ENCODE measurements at places on chromosomes 6 and 20.

- no peak for DNase-seq
Observed at GRCh38 chr6:149429427-149430360, 29.6 kb downstream of the SUMO4 start.

DNA sequence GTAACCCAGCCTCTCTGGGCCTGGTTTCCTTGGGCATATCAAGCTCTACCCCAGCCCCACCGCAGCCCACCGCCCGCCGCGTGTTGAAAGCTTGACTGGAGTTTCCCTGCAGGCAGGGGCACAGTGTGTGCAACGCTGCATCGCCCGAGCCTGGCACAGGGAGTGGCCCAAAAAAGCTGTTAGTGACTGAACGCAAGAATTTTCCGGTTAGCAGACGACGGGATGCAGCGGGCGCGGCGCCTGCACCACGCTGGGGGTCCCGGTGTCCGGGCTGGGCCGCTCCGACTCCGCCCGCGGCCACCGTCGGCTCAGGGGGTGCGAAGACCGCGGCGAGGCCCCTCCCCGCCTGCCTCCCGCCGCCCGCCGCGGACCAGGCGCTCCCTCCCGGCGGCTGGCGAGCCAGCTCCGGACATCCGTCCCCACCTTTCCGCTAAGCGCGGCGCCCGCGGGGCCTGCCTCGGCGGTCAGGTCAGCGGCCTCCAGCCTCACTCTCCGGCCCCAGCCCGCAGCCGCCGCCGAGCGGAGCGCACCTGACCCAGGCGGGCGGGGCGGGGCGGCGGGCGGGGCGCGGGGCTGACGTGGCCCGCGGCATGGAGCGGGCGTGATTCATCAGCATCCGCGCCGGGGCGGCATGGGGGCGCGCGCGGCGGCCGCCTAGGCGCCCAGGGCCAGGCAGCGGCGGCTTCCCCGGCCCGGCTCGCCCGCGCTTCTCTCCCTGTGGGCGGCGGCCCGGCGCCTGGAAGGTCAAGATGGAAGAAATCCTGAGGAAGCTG lies at the start of gene ARFGEF3:
TSS of gene ARFGEF3 (plus strand) at position 602 of the 773 bp plus-strand sequence. CDS start at position 750, 148 bp downstream.
- DNase-seq: peak; percentile 19

DNA sequence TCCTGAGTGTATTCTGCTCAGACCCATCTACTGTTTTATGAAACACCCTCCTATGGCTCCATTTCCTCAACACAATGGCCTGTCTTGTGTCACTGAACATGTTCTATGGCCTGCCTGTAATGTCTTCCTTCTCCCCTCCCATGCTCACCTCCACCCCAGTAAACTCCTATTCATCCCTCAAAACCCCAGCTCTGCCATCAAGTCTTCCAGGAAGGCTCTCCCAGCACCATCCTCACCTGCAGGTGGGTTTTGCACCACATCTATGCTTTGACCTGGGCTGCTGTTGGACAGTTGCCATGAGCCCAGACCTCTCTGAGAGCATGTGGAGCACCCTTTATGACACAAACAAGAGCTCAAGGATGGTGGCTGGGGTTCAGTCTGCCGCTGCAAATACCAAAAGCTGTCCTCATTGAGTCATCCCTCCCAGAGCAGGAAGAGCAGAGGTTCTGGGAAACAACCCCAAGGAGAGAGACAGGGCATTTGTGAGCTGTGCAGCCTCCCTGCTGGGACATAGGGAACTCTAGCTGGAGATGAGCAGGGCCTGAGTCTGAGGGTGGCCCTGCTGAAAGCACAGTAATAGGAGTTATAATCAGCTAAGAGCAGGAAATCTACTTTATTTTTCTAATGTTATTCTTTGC lies 93.8 kb upstream of the CD93 start:
- DNase-seq: no peak

DNA sequence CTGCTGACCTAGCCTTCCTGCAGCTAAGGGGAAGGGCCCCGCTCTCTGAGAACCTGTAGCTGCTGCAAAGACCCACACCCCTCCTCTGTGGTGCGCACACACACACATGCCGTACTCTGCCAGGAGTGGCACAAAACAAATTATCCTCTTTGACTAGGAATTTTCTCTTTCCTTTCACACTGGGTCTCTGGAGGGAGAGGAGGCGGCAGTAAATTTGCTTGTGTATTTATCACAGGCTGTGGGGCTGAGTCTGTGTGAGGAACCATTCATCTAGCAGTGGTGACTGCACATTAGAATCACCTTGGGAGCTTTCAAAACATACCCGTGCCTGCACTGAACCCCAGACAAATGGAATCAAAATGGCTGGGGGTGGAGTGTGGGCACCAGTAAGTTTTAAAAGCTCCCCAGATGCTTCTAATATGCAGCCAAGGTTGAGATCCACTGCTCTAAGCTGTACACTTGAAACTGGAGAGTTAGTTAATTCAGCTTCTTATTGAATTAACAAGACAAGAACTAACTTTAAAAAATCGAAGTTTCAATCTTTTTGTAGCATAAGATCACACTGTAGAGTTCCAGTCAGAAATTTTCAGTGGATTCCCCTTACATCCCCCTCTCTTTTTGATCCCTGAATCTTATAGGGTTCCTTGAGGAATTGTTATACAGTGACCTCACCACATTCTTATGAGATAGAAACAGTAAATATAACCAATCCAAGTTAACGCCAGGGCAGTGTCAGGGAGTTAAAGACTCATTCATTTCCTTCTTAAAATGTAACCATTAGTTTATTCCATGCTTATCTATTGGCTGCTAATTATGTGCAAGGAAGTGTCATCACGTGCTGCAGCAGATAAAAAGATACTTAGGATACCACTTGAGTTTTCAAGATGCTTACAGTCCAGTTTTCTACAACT lies 29.8 kb upstream of the GMDS start:
- DNase-seq: no peak

Measured in CD4-positive, alpha-beta T cell treated with Interleukin-15 for 1 hour (primary cell).